Glutamatergic neuron (in vitro differentiated cells): ENCODE measurements at places on chromosomes 12 and 14.

DNA sequence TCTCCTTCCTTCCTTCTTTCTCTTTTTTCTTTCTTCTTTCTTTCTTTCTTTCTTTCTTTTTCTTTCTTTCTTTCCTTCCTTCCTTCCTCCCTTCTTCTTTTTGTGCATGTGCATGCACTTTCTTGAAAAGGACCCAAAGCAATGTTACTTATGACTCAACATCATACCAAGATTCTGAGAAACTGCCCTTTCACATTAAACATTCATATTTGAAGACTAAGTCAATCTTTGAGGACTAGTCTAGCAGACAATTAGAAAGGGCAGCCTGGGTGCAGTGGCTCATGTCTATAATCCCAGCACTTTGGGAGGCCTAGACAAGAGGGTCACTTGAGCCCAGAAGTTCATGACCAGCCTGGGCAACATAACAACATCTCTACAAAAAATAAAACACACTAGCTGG, 212.8 kb upstream of the KITLG start:
- no peak for DNase-seq

GRCh38 chr12:3672113-3672509, 80.8 kb downstream of the CRACR2A start:
- no peak for DNase-seq

- DNase-seq: no peak
These were observed 286.6 kb downstream of the AACS start for GRCh38 chr12:125351788-125352187.

DNA sequence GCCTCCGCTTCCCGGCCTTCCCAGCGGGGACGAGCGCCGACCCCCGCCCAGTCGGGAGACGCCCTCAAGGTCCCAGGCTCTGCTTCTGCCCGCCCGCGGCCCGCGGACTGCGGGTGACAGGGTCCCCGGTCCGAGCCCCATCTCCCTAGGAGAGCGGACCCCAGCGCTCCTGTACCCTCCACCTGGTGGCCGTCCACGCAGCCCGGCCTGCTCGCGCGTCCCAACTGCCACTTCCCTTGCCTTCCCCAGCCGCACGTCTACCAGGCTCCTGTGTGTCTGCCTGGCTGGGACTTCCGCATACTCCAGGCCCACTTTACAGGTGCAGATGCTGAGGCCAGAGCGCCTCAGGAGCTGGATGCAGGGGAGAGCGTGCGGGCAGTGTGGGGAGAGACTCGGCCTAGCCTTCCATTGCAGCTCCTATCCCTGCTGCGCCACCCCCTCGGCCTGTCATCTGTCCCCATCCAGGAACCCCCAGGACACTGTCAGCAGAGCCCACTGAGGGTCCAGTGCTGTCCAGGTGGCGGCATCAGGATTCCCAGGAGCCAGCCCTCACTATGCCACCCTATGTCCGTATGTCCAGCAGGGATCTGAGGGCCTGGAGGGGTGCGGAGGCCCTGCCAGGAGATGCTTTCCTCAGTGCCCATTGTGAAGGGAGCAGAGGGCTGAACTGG, 8.0 kb upstream of the ANKRD9 start:
- peak; percentile 46 for DNase-seq
